Fibroblast of villous mesenchyme (primary cell): ENCODE measurements at places on chromosomes 1 and 21.

DNA sequence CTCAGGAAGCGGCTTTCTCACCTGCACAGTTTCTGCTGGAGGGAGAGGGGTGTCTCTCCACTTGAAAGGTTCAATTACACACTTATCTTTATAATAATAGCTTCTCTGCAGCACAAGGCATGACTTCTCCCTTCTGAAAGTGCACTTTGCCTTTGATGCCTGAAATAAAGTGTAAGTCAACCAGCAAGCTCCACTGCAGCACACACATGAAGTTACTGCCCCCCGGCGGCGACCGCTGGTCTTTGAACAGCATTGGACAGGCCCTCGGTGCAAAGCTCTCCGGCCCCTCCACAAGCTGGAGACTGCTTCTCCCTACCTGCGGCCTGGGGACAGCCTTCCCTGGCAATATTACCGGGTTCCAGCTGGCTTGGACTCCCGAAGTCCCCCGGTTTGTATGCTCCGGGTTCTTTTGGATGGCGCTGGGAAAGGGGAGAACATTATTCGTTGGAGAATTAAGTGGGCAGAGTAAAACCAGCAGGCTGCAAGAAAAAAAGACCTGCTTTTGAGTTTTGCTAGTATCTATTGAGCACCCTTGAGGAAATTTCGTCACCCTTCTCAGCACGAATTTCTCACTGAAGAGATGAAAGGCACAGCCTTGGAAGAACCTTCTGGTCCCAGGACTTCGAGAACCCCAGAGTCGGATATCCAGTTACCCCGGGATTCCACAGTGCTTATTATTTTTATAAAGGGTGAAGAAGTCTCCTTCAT is 11.8 kb downstream of the RCAN1 start:
- DNase-seq = peak; percentile 77

GRCh38 chr1:111695801-111696200 is 43.4 kb downstream of the INKA2 start:
- DNase-seq = no peak

DNA sequence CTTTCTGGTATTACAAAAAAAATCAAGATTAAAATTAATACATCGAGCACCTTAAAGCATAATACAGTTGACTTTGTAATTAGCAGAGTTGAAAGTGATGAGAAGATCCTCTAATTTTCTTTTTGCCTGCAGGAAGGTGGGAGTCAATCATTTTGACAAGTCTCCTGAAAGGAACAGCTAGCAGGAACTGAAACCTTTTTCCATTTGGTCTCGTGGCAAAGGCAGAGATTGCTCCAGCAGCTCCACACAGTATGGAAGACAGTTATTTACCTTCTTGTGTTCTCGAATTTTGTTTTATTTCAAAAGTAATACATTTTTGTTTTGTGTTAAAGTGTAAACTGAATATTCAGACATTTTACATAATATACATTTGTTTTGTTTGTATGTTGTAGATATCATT is 7.7 kb downstream of the S100PBP start:
- no peak for DNase-seq

DNA sequence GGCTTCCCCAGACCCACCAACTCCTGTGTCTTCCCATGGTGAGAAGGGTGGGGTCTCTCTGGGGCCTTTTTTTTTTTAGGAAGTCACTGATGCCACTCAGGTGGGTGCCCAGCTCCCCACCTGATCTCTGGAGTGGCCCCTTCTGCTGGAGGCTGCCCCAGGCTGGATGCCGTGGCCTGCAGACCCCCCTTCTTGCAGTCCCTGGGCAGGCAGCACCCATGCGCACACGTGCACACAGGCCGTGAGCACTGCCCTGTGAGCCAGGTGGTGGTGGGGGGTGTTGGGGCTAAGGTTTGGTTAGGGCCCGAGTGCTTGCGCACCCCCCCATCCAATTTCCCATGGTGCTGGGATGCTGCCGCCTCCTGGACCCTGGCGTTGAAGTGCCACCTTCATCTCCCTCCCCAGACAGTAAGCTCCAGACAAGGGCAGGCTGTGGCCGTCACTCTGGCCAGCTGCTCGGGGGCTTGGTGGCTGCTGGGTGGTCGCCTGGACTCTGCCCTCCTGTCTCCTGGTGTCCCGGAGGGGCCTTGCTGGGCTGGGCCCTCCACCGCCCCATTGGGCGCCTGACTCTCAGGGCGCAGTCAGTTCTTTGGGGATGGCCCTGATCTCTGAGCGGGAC is 50.6 kb downstream of the SKI start:
- no peak for DNase-seq

DNA sequence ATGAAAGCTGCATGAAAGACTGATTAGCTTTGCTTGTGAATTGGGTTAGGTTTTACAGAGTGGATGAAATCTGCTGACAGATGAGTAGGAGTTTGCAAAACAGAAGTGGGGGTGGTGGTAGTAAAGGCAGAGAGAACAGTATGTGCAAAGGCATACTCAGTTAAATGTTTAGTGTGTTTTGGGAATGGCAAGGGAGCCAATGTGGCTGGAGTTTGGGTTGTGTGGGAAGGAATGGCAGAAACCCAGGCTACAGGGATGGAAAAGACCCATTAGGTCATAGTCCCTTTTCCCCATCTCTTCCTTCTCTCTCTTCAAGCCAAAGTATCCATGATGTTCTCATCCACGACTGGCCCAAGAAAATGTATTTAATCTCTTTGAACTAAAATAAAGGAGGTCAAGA is 362.2 kb upstream of the LYPLAL1 start:
- no peak for DNase-seq

- no peak for DNase-seq
Observed at GRCh38 chr1:225654277-225654597, 1.3 kb upstream of the ENAH start.

DNA sequence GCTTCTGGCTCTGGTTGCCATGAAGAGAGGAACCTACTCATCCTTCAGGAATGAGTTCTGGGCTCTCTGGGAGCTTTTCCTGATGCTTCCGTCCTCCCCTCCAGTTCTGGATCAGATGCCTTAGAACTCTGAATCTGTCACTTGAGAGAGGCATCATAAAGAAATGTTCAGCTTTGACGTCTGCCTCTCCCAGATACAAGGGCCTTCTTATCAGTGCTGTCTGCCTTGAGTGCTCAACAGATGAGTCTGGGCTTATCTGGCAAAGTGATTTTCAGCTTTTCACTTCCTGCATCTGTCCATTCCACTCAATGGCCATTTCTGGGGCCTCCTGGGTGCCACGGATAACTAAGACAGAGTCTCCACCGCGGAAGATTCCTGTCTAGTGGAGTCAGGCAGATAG is 12.3 kb upstream of the OTUD3 start:
- DNase-seq = peak; percentile 52

DNA sequence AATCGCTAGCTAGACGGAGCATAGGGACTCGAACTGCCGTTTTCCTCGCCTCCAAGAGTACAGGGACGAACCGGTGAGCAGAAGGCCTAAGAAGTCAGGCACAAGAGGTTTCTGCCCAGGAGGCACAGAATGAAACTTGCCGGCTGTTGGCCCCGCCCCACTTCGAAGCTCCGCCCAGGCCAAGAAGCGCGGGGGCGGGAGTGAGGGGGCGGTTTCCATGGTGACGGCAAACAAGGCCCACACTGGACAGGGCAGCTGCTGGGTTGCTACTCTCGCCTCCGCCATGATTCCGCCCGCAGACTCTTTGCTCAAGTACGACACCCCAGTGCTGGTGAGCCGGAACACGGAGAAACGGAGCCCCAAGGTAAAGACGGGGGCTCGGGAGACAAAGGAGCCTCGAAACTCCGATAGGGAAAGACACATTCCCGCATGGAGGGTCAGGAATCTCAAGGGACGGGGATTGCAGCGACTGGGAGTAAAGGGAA is at the start of gene DNALI1:
DNALI1 (plus strand) TSS at position 229 of the 485 bp plus-strand sequence; CDS start at position 284, 55 bp downstream.
- peak; percentile 94 for DNase-seq

GRCh38 chr1:38194472-38194871 is 147.9 kb upstream of the POU3F1 start:
- DNase-seq = no peak

DNA sequence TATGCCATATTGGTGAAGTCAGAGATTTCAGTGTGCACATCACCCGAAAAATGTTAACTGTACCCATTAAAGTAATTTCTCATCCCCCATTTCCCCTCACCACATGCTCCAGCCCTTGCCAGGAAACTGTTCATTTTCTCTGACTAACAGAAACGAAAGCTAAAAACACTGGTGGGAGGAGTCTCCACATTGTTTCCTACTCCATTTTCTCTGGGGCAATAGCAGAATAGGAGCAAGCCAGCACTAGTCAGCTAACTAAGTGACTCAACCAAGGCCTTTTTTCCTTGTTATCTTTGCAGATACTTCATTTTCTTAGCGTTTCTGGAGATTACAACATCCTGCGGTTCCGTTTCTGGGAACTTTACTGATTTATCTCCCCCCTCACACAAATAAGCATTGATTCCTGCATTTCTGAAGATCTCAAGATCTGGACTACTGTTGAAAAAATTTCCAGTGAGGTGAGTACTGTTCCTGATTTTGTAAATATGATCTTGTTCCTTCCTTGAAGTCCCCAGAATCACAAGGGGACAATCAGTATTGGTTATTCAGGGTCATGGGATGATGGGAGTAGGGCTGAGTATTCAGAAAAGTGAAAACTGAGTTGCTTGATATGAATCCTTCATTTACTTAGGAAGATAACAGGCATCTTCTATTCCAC is at the start of gene IFI16:
IFI16 (plus strand) TSS at position 204 of the 658 bp plus-strand sequence. CDS start 4,774 bp downstream, outside the sequence.
- DNase-seq = peak; percentile 96

GRCh38 chr1:66197785-66198184 is 336.2 kb upstream of the SGIP1 start:
- no peak for DNase-seq

GRCh38 chr1:221761354-221762002 is 19.6 kb upstream of the DUSP10 start:
- DNase-seq = no peak

- DNase-seq = peak; percentile 4
Observed at GRCh38 chr1:52482326-52483004, 70.4 kb downstream of the TUT4 start.

- DNase-seq = no peak
Observed at GRCh38 chr1:110465038-110465813, 14.3 kb downstream of the PROK1 start.

DNA sequence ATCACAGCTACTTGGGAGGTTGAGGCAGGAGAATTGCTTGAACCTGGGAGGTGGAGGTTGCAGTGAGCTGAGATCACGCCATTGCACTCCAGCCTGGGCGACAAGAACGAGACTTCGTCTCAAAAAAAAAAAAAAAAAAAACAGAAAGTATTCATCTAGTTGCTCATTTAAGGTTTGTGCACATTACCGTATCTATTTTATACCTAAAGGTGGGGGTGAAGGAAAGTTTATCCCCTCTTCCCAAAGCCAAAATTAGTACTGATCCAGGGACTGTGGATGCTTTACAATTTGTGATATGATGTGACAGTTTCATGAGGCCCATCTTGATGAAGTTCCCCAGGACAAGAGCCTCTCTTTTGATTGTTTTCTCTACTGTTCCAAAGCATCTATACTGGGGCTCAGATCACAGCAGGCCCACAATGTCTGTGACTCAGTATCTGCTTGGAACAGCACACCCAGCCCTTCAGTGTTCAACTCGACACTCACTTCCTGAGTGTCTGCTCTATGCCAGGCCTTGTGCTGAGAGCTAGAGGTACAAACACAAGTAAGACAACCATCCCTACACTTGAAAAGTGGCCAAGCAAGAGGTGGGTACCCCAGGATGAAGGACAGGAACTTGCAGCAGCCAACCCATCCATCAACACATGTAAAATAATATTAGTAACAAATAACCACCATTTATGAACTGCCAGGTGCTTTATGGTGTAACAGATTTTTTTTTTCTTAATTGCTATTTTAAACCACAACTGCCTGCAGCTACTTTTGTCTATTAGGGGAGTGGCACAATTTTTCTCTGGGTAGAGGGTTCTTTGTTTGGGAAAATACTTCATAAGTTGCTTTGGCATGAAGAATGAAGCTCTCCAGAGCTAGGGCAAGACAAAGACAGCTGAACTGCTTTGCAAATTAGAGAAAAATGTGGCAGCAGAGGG is 29.0 kb upstream of the KHDRBS1 start:
- no peak for DNase-seq

DNA sequence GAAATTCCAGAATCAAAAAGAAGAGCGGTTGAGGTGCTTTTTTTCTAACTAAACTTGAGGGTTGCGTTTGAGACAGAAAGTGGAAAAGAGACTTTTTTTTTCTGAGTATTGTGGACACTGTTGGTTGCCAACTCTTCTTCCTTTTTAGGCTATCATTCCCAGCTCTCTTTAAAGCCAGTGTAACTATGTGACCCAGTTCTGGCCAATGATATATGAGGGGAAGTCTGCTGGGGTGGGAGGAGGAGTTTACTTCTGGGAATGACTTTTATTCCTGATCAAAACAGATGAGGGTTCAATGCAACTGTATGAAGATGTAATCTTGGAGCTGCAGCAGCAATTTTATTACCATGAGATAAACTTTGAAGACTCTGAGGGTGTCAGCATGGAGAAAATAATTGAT is 17.3 kb upstream of the NMNAT2 start:
- DNase-seq = no peak

DNA sequence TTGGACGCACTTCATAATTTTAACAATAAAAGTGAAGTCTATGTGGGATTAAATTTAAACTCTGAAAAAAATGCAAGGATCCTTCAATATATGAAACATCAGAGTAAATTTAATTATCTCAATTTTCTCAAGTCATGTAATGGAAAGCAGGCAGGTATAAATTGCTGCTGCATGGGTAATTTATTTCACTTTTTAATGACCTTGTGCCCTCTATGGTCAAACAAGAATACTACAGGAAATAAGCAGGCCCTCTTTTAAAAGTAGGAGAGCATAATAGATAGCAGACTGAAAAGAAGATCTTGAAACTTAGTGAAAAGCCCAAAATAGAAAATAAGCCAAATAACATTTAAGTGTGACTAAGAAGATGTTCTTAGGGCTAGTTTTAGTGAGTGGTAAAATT is 22.9 kb downstream of the BCAS2 start:
- DNase-seq = peak; percentile 6

- peak; percentile 21 for DNase-seq
Observed at GRCh38 chr1:200867018-200867811, 5.6 kb upstream of the GPR25 start.

DNA sequence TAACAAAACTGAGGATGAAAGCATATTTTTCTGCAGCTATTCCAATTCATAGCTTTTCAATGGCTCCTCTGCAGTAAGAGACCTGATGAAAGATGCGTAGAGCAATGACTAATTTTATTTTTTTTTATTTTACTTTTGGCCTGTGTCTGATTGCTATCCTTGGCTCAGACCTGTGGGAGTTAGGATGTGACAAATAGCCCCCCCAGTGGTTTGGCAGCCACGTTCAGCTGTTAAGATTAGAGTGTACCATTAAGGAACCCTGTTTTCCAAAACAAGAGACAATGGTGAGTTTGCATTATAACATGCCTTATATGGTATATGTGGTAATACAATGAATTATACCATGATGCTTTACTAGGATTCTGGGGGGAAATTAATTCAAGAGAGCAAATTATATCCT is 264.7 kb downstream of the CACNA1E start:
- no peak for DNase-seq
